Astrocyte of the hippocampus (primary cell): ENCODE measurements at places on chromosomes 4 and X.

GRCh38 chr4:123423819-123424218 lies 27.2 kb downstream of the SPRY1 start:
- no peak for DNase-seq

DNA sequence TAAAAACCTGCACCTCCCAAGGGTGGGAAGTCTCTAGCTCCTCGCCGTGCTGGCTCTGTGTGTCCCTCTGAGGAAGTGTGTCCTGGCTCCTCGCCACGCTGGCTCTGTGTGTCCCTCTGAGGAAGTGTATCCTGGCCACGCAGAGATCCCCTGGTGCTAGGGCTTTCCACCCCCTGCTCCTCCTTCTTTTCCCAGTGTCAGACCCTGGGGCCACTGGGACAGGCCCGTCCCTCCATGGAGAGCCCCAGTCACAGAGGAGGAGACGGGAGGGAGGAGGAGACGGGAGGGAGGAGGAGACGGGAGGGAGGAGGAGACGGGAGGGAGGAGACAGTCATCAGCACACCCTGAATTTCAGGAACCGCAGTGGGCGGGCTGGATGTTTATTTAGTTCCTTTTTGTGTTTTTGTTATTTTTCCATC lies 53.8 kb upstream of the HGFAC start:
- peak; percentile 56 for DNase-seq

GRCh38 chrX:122641826-122642225 lies 542.3 kb upstream of the GRIA3 start:
- no peak for DNase-seq

GRCh38 chrX:43847352-43847751 lies 34.9 kb downstream of the MAOB start:
- no peak for DNase-seq

DNA sequence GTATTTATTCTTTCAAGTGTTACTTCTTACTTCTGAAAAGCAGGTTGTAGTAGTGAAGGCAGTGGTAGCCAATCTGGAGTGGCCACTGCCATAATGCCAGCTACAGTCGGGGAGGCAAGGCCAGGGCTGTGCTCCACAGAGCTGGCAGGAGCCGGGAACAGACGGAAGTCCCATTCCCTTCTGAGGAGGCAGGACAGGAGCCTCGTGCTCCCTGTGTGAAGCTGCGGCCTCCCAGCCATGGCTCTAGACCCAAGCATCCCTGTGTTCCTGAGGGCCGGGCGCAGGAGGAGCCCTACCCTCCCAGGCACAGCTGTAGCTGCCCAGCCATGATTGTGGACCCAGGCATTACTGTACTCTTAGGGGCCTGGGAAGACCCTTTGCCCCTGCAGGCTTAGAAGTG lies 461.8 kb downstream of the ADGRL3 start:
- no peak for DNase-seq

GRCh38 chr4:162911349-162911748 lies 255.3 kb downstream of the NAF1 start:
- no peak for DNase-seq

GRCh38 chr4:154616287-154616686 lies 3.8 kb upstream of the FGG start:
- DNase-seq, result no peak
